H4 (cell line): ENCODE measurements at places on chromosomes 7 and 10. TPM values are rescaled to one million over a fixed set of nuclear protein-coding genes. Genes with fewer than 3 reads are reported as not detected.

Gene GPR26
- total RNA-seq = not detected in 2 replicates

Gene CALML3
- total RNA-seq = not detected in 2 replicates

Gene GET4
- 42.0 and 50.6 TPM in 2 replicates for total RNA-seq

Gene GPRIN2
- total RNA-seq = not detected in 2 replicates

GRCh38 chr7:6154542-6155404 lies 117.7 kb downstream of the CYTH3 start:
- no peak for DNase-seq

- no peak for DNase-seq
Measured at GRCh38 chr10:94489976-94490788, 55.4 kb upstream of the HELLS start.

DNA sequence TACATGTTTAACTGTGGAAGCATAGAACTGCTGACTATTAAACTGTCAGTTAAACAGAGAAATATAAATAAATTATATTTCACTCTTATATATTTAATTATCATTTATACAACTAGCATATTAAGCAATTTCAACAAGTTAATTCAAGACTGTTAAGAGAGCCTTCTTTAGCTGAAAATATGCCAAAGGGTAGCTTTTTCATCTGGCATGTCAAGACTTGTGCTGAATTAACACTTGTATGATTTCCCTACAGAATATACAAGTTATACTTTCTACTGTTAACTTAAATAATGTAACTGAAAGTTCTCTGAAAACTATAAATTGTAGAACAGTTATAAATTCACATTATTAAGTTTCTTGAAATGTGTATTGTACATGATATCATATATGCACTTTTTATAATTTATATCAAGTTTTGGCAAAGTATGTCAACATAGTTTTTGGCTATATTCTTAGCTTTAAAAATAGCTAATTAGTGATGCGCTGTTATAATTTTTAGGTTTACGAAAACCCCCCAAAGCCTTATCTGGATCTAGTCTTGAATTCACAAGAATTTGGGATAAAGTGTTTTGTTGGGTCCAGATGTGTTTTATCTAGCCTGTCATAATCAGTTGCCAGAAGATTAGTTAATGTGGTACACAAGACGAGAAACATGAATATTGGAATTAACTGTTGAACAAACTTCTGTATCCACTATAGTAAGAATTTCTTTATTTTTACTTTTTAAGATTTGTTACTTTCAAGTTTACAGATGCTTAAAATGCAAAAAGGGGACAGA lies 231.1 kb upstream of the FOXP2 start:
- no peak for DNase-seq

DNA sequence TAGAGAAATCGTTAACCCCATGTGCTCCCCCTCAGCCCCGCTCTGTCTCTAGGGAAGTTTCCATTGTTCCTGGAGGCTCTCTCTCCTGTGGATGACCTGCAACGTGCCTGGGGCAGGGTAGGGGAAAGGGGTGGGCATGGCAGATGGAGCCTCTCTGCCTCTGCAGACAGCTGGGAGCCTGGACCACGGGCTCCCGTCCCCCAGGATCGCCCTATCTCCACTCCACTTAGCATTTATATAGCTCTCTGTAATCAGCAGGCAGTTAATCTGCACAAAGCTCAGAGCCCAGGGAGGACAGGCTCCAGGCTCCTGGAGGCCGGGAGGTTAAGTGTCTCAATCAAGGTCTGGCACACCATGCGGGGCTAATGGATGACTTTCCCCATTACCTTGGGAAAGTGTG lies 369.7 kb downstream of the PLXNA4 start:
- no peak for DNase-seq

DNA sequence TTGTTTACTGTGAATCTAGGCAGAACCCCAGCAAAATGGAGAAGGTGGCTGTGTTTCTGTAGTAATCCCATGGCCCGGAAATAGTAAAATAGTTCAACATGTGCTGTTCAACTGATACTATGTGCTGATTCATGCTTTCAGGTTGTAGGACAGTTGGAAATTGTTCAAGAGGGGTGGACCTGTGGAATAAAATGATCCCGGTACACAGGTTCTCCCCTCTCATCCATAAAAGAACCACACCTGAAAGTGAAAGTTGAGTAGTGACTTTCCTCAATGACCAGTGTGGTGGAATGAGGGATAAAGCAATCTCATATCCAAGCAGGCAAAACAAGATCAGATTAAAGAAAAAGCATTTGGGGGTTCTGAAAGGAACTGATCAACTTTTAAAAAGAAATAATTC lies 177.1 kb downstream of the POU6F2 start:
- no peak for DNase-seq

DNA sequence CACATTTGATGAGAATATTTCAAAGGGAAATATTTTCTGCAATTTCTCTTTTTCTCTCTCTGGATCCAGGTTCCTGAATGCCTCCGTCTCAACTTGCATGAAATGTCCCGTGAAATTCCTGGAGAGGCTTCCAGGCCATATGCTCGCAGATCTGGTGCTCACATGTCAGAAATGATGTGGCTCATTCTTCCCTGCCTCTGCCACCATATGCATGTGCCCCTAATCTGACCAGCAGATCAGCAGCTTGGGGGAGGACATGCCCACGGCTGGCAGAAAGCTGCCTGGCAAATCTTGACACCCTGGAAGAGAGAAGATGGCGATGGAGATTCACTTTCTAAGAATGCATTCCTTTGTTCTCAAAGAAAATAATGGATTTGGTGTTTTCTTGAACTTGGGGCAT lies 490.7 kb downstream of the RPS24 start:
- DNase-seq = no peak
